ENCODE measurements at places on chromosomes 16 and 17.

GRCh38 chr17:57264250-57264649 lies 7.9 kb downstream of the MSI2 start:
- no peak for DNase-seq

DNA sequence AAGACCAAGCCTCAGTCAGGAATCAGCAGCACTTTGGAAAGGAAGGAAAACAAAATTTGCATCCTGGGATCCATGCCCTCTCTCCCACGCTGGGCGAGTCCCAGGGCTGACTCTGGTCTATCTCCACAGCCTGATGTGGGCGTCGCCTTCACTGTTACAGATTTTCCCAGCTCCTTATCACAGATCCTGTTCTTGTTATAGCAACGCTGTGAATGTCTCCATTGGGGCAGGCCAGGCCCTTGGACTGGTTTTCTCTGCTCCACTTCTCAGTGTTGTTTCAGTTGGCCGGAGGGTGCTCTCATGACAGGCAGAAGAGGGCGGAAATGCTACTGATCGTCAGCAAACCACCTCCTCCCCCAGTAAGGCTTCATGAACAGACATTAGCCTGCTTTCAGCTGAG lies 127.9 kb upstream of the CDH11 start:
- no peak for DNase-seq

GRCh38 chr16:67708368-67708771 lies 10.7 kb downstream of the GFOD2 start:
- DNase-seq = no peak

DNA sequence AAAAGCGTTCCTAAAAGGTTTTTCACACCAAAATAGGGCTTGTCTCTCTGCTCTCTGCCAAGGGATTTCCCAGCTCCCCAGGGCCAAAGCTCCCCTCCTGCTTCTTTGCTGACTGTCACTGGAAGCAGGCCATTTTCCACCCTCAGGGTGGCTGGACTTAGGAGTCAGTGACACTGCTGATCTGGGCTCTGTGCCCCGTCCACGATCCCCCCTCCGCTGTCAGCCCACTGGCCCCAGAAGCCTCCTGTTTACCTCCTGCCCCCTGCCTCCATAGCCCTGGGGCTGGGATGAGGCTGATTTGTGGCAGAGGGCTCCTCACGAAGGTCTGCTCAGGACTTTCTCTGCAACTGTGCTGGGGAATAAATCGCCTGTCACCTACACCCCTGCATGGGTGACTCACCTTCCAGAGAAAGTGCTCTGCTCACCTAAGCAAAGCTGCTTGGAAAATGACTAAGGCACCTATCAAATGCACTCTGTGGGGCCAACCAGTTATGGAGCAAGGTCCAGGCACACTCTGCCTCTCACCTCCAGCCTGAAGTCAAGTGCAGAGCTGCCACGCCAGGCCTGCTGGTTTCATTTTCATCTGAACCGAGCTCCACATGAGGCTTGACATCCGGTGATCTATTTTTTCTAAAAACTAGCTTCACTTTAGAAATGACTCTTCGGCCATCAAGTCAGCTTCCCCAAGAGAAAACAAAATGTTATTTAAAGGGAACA lies 4.9 kb downstream of the MAP3K14 start:
- DNase-seq = peak; percentile 36

DNA sequence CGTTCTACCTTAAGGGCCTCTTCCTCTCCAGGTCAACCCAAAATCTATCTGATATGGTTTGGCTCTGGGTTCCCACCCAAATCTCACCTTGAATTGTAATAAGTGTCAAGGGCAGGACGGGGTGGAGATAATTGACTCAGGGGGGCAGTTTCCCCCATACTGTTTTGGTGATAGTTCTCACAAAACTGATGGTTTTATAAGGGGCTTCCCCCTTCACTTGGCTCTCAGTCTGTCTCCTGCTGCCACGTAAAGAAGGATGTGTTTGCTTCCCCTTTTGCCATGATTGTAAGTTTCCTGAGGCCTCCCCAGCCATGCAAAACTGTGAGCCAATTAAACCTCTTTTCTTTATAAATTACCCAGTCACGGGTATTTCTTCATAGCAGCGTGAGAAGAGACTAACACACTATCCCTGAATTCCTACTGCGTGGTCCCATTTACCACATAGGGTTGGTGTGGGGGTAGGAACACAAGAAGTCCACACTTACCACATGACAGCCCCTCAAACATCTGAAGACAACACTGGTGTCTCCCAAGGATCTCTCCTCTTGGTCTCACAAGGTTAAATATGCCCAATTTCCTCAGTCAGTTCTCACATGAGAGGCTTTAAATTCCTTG lies 8.2 kb downstream of the COTL1 start:
- no peak for DNase-seq

DNA sequence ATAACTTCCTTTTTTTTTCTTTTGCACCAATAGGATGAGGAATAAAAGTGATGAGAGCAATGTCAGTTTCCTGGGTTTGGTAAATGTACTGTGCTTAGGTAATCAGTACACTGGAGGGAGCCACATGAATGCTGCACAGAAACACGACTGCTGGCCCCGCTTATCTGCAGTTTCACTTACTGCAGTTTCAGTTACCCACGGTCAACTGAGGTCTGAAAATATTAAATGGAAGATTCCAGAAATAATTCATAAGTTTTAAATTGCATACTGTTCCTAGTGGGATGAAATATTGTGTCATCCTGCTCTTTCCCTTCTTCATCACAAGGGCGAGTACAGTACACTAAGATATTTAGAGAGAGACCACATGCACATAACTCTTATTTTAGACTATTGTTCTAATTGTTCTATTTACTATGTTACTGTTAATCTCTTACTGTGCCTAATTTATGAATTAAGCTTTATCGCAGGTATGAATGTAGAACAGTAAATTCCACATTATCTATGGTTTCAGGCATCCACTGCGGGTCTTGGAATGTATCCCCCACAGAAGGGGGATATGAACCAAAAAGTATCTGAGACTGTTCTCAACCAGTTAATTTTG lies 6.4 kb upstream of the LGALS3BP start:
- no peak for DNase-seq

Data from T follicular helper cell (primary cell).